ENCODE measurements at places on chromosomes 3 and 15. TPM values are rescaled to one million over a fixed set of nuclear protein-coding genes. Genes with fewer than 3 reads are reported as not detected.

GRCh38 chr15:74997141-74997540 is 1.8 kb downstream of the SCAMP5 start:
- no peak for DNase-seq

DNA sequence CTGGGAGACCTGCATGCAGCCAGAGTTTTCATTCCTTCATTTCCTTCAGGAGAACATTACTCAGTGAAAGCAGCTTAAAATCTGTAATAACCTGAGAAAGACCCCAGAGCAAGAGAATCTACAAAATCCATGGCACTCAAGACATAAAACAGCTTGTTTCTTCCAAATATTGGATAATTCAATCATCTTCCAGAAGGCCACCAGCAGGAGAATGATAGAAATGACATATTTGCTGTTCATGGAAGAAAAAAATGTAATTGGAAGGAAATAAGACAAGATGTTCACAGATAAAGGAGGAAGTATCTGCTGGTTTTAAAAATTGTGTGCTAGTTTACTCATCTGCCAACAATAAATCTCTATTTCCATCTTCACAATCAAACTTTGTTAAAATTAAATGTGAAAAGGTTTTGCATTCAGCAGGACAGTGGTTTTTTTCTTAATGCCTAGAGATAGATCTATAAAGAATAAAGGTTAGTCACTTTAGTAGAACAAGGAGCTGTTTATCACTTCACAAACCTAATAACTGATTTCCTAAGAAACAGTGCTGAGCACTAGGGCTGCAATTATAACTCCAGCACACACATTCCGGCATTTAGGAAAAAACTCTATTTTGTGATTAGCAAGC is 530.8 kb downstream of the NSUN3 start:
- DNase-seq: no peak

- DNase-seq: no peak
Observed at GRCh38 chr3:105674437-105675065, 194.3 kb downstream of the CBLB start.

DNA sequence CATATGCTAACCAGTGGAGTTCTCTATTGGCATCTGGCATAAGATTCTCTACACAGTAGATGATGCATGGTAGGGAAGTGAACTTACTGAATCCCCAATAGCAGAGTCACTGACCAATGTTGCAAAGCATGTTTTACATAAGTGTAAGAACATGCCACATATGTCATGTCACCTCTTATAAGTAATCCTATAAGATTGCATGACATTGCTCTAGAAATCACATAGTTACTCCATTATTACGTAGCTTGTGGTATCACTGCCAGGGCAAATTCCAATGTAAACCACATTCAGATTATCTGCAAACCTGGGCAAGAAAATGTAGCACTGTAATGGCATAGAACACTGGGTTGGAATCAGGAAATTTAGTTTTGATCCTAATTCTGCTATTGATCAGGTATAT is 198.2 kb upstream of the UMPS start:
- no peak for DNase-seq

DNA sequence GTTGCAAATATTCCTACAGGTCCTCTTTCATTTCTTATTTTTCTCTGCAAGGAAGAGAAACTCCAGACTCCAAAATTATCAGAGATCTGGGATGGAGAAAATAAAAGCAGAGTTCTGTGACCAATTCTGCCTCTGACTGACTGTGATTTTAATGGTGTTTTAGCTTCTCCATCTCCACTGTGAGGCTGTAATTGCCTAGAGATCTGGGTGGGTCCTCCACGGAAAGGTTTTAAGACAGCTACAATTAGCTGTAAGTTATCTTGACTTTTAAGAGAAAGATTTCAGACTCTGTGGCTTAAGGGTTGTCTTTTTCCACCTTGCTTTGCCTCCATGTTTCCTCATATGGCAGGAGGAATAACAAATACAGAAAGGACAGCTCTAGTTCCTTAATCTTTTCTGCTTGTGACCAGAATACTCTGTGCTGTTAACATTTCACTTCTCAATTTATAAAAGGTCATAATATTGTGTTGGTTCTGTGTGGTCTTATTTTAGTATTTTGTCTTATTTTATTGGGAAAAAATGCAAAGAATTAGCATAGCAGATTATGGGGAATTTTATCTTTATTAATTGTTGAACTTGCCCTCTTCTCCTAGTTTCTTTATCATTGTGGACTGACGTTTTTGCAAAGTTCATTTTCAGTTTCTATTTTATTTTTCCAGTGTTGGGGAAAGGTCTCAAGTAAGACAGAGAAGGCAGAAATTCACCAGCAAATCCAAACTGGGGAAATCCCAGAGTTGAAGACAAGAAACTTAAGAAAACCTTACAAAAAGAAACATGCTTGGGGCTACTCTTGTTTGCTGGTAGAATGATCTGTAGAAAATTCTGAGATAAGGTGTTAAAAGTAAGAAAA is 157.9 kb downstream of the RAP2B start:
- DNase-seq: no peak

- no peak for DNase-seq
Observed at GRCh38 chr3:111858642-111859041, 423 bp upstream of the PHLDB2 start.

- no peak for DNase-seq
Observed at GRCh38 chr15:40460404-40460803, 10.4 kb upstream of the CHST14 start.

GRCh38 chr15:44718180-44718926 is 7.0 kb downstream of the B2M start:
- no peak for DNase-seq

- no peak for DNase-seq
Observed at GRCh38 chr3:136856665-136857064, 5.3 kb upstream of the NCK1 start.

DNA sequence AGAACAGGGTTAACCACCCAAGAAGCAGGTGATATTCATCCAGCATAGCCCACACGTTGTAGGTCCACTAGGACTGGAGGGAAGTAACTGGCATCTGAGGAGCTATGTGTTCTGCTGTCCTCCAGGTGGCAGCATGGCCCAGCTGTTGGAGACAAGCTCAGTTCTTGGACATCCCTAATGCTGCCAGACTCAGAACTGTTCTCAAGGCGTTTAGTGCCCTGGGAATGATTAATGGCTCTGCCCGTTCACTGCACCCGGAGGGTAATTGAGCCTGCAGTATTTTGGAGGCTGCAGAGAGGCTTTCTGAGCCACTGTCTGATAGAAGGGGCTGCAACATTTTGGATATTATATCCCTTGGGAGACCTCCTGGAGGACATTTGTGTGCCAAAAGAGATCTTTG is 521.3 kb upstream of the SEMA6D start:
- peak; percentile 82 for DNase-seq

- no peak for DNase-seq
Observed at GRCh38 chr3:179655236-179655635, 2.4 kb downstream of the USP13 start.

- DNase-seq: no peak
Observed at GRCh38 chr3:71994906-71995305, 210.0 kb upstream of the PROK2 start.

- peak; percentile 50 for DNase-seq
Observed at GRCh38 chr3:99023590-99024192, 122.2 kb upstream of the DCBLD2 start.

SV2B gene
- not detected for total RNA-seq

TUSC7 gene
- not detected for total RNA-seq

NT5DC2 gene
- 45.8 TPM for total RNA-seq

ARF4 gene
- 531 TPM for total RNA-seq

CIB1 gene
- 19.0 TPM for total RNA-seq

DISP2 gene
- under 0.01 TPM for total RNA-seq

PODXL2 gene
- 0.32 TPM for total RNA-seq

Measured in fibroblast of villous mesenchyme (primary cell).